ENCODE measurements at places on chromosomes 5 and 9.

DNA sequence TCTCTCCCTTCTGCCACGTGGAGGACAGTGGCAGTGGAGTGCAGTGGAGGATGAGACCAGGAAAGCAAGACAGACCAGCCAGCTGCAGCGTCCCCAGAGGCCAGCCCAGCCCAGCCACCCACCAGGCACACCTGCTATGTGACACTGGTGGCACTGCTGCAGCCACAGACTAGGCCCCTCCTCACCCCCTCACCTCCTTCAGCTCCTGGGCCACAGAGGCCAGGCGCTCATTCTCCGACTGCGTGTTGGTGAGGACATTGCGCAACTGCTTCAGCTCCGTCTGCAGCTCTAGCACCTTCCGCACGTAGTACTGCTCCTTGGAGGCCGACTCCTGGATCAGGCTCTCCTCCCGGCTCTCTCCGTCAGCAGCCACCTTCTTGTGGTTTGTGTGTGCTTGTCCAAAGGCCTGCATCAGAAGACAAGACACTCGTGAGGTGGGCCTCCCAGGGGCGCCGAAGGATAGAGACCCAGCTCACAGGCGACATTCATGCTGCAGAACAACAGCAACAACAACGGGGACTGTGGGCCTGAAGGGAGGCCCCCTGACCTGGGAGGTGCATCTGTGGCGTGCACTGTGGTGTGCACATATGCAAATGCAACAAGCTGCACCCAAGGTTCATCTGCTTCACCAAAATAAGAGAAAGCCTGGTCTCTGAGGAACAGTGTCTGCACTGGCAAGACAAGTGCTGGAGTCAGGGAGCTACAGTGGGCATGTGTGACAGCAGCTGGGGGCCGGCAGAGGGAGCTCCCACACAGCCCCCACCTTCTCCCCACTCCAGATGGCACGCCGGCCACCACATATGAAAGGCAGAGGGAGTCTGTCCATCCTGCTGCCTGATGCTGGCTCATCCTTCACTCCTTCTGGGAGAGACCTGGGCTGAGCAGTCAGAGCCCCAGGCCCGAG lies 35.5 kb downstream of the BICD2 start:
- DNase-seq, result no peak

- DNase-seq, result no peak
Measured at GRCh38 chr5:121982146-121982892, 20.5 kb downstream of the SRFBP1 start.

DNA sequence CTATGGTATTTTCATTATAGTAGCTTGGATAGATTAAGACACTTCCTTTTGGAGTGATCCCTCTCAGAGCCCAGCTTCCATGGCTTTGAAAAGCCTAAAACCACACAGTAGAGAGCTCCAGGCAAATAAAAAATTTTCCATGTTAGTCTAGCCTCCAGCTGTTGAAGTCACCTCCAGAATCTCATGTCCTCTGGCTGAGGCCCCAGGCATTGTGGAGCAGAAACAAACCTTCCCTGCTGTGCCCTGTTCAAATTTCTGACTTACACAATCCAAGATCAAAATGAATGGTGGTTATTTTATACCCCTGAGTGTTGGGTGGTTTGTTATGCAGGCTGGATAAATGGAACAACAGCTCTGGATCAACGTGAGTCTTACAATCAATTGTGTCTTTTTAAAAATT lies 203.9 kb downstream of the ICE1 start:
- DNase-seq, result no peak

DNA sequence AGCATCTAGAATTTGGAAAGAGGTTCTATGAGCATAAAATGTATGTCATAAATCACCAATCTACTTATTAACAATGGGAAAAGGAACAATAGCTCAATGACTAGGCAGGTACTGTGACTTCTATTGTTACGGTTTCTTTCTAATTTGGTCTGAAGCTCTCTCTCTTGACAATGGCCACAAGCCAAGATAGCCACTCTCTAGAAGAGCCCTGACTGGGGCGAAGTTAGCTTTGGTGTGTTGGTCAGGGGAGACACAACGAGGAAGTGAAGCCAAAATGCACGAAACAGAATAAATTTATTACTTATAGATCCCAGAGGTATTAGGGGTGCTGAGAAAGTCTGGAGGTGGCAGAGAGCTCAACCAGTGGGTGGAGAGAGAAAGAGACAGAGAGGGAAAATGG lies 9.4 kb upstream of the RAD23B start:
- no peak for DNase-seq

DNA sequence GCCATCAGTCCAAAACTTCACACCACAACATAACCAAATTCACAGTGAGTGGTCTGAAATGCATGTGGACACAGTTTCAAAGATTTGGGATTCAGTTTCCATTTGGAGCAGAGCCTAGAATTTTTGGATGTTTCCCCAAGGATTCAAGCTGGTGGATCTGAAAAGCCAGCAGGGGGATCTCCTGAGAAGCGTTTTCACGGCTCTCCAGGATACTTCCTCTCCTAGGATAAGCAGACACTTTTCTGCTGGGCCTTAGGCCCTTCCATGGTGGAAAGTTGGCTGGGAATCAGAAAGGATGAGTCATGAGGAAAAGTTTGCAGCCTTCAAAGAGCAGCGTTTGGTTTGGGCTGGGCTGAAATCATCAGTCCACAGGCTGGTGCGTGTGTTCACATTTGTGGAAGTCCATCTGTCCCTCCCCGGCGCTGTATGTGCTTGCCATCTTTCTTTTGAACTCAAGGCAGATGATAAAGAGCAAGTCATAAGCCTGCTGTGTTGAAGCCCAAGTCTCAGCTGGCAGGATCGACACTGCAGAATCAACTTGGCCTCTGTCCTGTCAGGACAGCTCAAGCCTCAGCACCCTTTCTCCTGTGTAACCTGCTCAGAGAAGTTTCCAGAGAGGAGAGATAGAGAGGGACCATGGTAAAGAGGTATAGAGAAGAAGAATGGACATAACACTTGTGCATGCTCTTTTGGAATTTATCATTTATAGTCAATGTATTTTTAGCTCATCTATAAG lies 152.6 kb upstream of the MSX2 start:
- DNase-seq, result no peak

DNA sequence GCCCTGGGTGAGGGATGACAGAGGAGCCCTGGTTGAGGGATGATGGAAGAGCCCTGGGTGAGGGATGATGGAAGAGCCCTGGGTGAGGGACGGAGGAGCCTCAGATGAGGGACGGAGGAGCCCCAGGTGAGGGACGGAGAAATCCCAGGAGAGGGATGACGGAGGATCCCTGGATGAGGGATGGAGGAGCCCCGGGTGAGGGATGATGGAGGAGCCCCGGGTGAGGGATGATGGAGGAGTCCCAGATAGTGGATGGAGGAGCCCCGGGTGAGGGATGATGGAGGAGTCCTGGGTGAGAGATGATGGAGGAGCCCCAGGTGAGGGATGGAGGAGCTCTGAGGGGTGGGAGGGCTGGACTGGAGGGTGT lies 10.9 kb downstream of the PHF2 start:
- DNase-seq, result no peak

GRCh38 chr5:73412597-73412988 lies 36.0 kb downstream of the FOXD1 start:
- no peak for DNase-seq

DNA sequence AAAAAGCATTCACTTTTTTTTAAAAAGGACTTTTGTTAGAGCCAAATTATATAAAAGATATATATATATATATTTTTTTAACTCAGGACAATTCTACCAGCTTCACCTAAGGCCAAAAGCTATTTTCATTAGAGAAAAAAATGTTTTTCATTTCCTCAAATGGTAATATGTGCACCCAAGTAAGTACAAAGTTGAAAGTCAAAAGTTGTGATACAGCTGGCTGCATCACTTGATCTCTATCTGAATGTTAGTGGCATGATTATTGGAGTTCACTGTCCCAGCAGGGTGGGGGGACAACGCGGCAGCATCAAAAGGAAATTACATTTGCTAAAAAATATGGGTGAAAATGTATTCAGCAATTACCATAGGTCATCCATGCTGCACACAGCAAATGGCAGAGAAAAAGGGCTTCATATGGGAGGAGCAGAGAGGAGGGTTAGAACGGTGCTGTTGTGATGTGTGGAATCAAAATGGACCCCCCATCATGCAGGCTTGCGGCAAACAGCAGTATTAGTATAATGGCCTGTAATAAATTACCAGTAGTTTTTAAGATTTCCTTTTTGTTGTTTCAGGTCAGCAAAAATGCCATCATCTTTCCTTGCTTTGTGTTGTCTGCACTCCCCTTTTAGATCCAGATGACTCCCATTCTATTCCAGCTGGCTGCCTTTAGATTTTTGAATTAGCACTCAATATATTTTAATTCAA lies 253.7 kb downstream of the MAT2B start:
- DNase-seq, result no peak

DNA sequence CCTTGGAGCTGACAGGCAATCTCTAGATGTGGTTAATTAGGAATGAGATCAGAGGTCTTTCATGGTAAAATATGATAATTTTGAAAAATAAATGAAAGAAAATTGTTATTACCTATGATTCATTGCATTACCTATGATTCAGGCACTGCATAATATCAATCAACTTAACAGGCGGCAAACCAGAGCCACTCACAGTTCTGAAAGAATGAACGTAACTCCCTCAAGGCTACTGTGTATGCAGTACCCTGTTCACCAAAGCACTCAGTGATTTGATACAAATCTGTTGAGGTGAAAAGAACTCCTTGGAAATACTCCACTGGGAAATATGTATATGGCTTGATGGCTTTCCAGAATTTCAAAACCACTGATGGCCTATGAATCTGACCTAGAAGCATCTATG lies 398.9 kb downstream of the ACTL7B start:
- DNase-seq, result no peak

DNA sequence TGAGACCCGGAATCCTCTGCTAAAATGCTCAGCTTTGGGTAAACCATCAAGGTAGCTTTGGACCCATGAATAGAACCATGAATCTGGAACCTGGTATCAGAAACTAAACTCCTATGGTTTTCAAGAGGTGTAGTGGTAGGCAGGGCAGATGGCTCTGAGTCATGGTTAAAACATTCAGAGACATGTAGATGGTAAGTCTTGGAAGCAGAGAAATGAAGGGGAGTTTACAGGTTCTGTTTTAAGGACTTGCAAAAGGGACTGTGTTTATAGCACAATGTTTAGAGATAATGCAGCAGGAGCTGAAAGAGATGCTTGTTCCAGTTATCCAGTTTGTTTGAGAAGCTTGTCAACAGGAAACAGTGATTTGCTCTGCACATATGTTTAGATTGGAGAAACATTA lies 36.0 kb upstream of the FBN2 start:
- no peak for DNase-seq

GRCh38 chr5:141734501-141735229 lies 52.6 kb upstream of the ARAP3 start:
- DNase-seq, result peak; percentile 21

DNA sequence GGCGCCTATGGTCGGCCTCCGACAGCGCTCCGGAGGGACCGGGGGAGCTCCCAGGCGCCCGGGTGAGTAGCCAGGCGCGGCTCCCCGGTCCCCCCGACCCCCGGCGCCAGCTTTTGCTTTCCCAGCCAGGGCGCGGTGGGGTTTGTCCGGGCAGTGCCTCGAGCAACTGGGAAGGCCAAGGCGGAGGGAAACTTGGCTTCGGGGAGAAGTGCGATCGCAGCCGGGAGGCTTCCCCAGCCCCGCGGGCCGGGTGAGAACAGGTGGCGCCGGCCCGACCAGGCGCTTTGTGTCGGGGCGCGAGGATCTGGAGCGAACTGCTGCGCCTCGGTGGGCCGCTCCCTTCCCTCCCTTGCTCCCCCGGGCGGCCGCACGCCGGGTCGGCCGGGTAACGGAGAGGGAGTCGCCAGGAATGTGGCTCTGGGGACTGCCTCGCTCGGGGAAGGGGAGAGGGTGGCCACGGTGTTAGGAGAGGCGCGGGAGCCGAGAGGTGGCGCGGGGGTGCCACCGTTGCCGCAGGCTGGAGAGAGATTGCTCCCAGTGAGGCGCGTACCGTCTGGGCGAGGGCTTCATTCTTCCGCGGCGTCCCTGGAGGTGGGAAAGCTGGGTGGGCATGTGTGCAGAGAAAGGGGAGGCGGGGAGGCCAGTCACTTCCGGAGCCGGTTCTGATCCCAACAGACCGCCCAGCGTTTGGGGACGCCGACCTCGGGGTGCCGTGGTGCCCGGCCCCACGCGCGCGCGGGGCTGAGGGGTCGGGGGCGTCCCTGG lies 561 bp downstream of the DAPK1 start:
- DNase-seq, result no peak

DNA sequence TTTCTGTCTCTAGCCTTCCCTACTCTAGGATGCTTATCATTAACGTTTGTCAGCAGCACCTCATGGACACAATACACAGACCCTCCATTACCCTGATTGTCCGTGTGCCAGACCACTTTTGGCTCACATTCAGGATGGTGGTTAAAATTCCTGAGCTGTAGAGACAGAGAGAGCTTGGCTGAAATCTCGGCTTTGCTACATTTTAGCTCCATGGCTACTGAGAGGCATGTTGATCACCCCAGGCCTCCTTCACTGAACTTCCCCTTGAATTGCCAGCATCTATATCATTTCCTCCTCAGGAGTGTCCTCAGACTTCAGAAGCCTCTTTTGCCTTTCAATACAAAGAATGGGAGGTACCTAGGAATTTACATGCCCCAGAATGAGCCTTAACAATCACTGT lies 104.7 kb upstream of the ISL1 start:
- no peak for DNase-seq

- no peak for DNase-seq
Measured at GRCh38 chr9:115378241-115378640, 260.3 kb upstream of the TNC start.

GRCh38 chr5:40577718-40578117 lies 102.0 kb upstream of the PTGER4 start:
- no peak for DNase-seq

DNA sequence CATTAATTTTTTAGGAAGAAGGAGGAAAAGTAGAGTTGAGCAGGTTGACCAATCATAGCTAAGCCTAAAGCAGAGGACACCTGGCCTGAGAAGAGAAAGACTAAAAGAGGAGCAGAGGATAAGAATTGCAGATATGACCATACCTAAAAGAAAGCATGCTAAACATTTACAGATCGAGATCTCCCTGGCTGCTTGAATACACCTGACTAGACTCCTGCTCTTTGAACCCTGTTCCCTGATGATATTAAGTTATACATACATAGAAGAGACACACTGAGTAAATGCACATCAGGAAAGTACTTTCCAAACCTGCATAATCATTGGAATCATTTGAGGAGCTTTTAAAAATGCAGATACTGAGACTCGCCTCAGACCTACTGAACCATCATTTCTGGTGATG lies 232.3 kb upstream of the ELL2 start:
- DNase-seq, result no peak

DNA sequence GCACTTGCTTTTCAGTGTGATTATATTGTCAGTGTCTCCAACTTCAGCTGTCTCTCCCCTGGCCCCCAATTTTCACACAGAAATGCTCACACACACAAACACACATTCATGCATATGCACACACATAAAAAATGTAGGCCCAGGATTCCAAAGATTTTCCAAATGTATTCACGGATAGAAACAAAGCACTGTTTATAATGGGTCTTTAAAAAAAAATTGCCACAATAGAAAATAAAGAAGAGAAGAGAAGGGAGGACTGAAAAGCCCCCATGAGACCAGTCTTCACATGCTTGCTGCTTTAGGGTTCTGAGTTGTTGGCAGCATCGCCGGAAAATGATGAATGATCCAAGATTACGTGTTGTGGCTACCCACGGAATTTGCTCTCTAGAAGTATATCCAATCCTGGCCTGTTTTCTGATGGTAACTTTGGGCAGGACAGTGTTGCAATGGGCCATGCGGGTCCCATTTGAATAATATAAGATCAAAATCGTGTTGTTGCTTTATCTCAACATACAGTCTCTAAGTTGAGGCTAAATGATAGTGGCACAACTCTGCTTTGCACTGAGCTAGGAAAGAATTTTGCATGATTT lies 36.2 kb upstream of the ACO1 start:
- no peak for DNase-seq

GRCh38 chr9:135278586-135278985 lies 191.1 kb downstream of the OLFM1 start:
- DNase-seq, result no peak

Measured in T-helper 17 cell (primary cell).